Stimulated activated CD4-positive, alpha-beta T cell treated with anti-CD3 and anti-CD28 coated beads, Interleukin-15, amount 100 ng/mL, for 24 hours (primary cell): ENCODE measurements at places on chromosomes 12 and 14.
A peak's percentile ranks its signal among the peaks of the same experiment; 100 is the strongest.

DNA sequence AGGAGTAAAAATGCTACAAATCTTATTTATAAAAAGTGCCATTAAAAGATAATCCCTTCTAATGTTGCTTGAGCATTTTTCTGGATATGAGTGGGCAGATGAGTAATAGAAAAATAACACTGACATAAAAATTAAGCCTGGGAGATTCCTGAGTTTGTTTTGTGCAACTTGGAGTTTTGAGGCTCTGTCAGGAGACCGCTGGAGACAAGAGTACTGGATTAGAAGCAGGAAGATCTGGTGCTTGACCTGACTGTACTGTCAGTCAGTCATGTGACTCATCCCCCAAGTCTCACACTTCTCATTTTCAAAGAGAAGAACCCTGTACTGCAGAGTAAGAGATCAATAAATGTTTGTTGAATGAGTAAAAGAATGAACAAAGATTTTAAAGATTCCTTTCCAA, 29.4 kb downstream of the ANO4 start:
- DNase-seq = no peak

GRCh38 chr14:24179961-24180796, 8.3 kb downstream of the REC8 start:
- DNase-seq = no peak

GRCh38 chr12:111467857-111468241, 62.1 kb downstream of the SH2B3 start:
- no peak for DNase-seq

DNA sequence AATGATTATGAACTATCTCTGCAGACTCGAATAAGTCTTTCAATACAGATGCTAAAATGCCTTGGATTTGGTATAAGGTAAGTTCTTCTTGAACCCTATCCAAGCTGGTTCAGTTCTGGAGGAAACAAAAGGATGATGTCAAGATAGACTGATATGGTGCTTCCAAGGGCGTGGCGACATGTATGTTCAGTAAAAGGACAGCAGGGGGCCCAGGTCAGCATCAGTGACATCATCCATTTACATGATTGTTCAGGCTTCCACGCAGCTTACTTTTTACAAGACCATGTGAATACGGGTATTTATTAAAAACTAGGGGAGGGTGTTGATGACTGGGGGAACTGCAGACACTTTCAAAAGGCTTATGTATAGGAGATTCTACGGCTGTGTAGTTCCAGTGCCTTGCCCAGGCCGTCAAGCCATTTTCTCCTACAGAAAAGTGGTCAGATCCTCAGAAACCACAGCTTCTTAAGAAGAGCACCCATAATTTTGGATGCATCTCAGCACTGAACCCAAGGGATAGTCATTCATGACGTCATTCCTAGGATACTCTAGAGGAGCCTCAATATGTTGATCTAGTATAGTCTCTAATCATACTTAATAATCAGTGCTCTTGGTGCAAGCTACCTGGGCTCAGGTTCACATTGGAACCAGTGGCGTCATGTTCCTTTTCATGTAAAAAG, 527.7 kb downstream of the FUT8 start:
- DNase-seq = peak; percentile 50

- no peak for DNase-seq
Measured at GRCh38 chr12:104741497-104742367, 216.4 kb downstream of the SLC41A2 start.

DNA sequence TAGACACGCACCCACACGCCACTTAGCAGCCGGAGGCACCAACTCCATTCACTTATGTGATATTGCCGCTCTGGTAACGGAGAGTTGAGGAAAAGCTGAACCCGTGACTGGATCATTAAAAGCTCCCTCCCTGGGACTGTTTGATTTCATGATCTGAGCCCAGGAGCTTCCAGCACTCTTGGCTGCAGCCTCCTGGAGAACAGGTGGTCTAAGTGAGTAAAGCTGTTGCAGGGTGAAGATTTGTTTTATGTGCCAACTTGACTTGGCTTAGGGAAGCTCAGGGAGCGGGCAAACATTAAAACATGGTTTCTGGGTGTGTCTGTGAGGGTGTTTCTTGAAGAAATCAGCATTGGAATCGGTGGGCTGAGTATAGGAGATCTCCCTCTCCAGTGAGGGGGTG, 16.9 kb upstream of the TMEM132C start:
- DNase-seq = no peak

GRCh38 chr12:40013847-40014246, 92.0 kb downstream of the SLC2A13 start:
- no peak for DNase-seq

- no peak for DNase-seq
Measured at GRCh38 chr14:34023824-34024767, 73.2 kb upstream of the EGLN3 start.

DNA sequence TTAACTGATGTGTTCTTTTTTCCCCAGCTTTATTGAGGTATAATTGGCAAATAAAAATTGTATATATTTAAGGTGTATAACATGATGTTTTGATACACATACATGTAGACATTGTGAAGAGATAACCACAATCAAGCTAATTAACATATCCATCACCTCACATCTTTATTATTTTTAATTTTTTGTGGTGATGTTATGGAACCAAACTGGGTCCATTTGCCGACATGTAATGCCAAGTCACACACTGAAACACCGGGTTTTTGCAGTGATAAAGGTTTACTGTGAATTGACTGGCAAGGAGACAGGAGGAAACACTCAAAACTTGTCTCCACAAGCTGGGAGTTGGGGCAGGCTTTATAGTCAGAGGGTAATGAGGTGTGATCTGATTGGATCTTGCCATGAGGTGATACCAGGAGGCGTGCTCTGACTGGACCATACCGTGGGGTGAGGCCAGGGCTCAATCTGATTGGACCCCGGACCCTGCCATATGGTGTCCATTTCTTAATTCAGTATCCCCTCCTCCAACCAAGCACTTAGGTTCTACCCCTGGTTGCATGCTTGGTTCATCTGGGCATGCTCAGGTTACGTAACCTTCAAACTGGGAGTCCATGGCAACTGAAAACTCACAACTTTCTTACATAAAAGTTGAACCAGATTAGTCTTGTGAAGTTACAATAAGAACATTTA, 11.8 kb upstream of the WSCD2 start:
- no peak for DNase-seq

GRCh38 chr14:71399057-71399487, 491.8 kb downstream of the PCNX1 start:
- no peak for DNase-seq

GRCh38 chr12:132771126-132771838, 9.7 kb upstream of the ANKLE2 start:
- DNase-seq = peak; percentile 48
